Activated T-helper 1 cell treated with Interleukin-2 at 50 U/mL for 16 hours (primary cell): ENCODE measurements at places on chromosomes 1 and 21.

DNA sequence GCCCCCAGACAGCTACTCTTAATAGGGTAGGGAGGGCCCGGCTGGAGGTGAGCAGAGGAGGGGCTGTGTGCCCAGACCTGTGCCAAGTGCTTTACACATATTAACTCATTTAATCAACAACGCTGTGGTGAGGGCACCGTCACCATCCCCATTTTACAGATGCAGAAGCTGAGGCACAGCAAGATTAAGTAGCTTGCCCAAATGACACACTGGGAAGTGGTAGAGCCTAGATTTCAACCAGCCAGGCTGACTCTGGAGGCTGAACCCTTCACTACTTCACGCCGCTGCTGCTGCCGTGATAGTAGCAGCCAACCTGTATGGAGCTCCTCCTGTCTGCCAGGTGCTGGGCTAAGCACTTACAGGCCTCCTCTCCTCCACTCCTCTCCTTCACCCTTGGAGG lies 127.2 kb downstream of the PTPRU start:
- DNase-seq: no peak

DNA sequence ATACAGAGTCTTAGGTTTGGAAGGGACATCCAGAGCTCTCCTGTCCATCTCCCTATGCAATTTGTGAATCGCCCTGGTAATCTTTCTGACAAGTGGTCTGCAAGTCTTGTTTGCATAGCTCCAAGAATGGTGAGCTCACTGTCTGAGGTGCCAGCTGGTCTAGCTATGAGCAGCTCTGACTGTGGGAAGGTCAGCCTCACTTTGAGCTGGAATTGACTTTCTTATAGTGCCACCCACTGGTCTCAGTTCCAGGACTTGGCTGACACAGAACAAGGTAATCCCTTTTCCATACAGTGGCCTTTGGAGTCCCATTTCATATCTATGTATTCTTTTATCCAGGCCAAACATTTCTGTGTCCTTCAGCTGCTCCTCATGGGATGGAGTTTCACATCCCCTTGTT lies 95.6 kb upstream of the C8B start:
- DNase-seq: no peak

DNA sequence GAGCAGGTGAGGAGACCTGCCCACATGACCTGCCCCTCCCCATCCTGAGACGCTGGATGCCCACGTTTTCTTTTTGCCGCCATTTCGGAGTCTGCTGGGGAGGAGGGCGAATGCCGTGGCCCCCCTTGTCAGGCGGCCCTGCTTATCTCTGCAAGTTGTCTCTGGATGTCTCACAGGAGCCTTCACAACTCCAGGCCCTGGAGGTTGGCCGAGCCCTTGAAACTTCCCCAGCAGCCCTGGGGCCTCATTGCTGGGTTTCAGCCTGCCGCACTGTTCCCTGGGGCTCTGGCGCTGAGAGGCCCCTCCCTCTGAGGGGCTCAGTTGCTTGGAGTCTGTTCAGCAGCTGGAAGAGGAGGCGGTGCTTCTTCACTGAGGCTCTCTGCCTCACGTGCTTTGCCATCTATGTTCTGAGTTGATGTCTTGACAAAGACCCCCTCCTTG lies 29.8 kb upstream of the ZBTB21 start:
- DNase-seq: no peak

DNA sequence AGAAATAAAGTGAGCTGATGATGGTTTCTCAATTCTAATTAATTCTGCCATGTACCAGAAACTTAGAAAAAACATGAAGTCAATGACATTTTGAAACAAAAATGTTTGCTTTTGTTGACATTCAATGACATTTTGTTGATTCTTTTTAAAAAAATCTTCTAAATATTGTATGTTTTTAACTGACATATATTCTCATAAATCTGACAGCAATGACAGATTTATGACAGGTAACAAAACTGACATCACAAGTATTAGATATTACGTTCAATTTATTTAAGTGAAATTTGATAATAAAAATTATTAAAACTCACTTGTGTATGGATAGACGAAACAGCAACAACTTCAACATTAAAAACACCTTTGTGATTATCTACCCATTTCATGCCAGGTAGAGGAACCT lies 36.0 kb upstream of the ANGPTL3 start:
- no peak for DNase-seq

GRCh38 chr1:183293241-183293640 lies 107.2 kb downstream of the LAMC2 start:
- no peak for DNase-seq

DNA sequence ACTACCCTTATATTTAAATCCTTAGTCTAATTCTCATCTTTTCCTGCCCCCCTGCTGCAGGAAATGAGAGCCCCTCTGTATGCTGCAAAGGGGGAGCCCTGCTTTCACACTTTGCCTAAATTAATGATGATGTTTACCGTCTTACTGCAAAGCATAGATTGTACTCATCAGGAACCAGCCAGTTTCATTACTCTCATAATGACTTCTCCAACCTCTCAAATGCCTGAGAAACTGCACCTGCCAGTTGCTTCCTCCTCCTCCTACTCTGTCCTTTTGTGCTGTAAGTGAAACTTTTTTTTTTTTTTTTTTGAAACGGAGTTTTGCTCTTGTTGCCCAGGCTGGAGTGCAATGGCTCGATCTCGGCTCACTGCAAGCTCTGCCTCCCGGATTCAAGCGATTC lies 101.7 kb downstream of the ADSS2 start:
- no peak for DNase-seq

GRCh38 chr21:32728848-32729247 lies 1.0 kb upstream of the SYNJ1 start:
- no peak for DNase-seq

DNA sequence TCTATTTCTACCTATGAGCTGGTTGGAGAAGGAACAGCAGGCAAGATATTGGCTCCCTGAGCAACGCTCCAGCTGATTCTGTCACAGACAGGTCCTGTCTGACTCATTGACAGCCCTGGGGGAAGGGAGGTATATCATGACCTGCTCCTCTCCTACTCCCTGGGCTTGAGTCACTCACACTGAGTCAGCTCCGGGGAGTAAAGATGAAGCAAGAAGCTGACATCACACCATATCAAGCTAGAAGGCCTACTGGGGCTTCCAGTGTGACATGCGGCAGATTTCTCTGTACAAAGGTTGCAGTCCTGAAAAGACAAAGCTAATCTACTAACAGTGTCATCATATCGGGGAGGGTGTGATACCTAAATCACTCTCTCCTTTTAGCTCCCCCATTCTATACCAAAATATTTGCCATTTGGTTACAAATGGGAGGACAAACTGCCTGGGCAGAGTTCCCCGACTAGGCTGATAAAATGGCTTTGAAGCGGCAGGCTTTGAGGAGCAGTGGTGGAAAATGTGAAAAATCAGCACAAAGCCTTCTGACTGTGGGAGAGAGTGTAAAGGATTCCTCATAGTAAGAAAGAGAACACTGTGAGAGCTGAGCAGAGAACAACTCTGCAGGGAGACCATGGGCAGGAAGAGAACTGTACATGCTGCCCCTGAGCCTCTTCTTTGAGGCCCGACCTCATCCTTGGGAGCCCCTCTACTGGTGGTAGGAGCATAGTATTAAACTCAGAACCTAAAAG lies 15.5 kb downstream of the PI4KB start:
- DNase-seq: peak; percentile 55

DNA sequence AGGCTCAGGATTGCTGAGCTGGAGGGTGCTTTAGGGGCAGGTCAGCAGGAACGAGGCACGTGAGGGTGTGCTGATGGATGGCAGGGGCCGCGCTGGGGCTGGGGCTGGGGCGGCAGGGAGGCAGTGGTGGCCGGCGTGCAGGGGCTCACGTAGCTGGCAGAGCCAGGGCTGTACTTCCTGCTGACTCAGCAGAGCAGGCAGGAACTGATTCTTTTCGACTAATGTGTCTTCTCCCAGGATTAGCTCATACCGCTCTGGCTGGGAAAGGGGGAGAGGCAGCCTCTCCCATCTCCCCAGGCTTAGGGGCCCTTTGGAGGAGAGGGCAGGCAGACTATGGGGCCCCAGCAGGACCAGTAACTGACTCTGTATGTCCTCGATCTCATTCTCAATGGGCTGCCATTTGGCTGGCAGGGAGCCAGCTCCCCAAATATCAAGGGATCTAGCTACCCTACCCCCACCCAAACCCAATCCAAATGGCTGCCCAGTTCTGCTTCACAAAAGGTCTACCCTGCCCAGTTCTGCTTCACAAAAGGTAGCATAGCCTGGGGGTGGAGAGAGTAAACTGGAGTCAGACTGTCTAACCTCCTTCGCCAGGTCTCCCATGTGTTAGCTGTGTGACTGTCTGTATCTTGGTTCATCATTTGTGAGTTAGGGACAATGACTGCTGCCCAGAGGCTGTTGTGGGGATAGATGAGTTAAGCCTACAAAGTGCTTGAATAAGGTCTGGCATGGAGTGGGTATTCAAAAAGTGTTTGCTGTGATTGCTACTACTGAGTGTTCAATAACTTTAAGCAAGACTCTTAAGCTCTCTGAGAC lies 100.1 kb upstream of the SLC2A1 start:
- no peak for DNase-seq
